ENCODE measurements at places on chromosomes 12 and 14.

- DNase-seq = no peak
Observed at GRCh38 chr12:131979606-131980005, 29.9 kb downstream of the EP400 start.

- DNase-seq = peak; percentile 20
Observed at GRCh38 chr12:92021666-92022035, 124.0 kb downstream of the BTG1 start.

DNA sequence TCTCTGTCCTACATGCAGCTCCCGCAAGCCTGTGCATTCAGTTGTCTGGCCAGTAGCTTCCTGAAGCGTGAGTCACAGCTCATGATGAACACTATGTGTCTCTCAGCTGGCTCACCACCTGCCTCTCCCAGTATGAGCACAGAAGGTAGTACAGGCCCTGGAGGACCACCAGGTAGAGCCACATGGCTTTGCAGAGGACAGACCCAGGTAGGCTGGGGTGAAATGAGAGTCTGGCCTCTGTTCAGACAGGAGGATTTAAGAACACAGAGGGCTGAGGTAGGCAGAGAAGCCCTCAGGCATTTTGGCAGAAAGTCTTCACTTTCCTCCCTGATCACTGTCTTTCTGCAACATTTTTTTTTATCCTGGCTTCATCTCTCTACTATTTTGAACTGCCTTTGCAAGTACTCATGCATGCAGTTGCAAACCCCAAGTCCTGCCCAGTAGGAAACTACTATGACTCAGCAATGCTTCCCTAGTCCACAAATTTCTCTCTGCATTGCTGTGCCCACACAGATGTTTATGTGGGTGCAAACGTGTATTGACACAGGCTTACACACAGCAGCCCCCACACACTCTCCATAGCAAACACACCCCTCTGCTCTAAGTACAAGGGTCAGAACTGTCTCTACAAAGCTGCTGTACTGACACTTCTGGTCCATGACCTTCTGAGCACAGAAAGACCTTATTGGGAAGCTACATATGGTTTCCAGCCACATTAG is 7.2 kb upstream of the SDR9C7 start:
- no peak for DNase-seq

- no peak for DNase-seq
Observed at GRCh38 chr12:101743724-101744472, 4.6 kb upstream of the SYCP3 start.

GRCh38 chr12:1796515-1797010 is 23.8 kb upstream of the LRTM2 start:
- DNase-seq = no peak

DNA sequence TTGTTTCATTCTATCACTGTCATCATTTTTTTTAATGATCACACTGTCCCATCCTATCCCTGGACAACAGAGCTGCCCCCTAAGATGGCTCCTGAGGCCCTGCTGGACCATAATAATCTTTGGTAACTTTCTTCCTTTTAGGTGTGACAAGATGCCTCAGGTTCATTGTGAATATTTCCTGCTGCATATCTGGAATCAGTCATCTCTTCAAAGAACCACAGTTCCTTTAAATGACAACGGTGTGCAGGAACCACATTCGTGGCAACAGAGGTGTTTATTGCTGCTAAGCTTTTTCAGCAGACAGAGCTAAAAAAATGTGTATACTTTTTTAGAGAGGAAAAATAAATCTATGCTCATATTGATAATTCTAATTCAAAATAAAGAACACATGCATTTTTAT is 312.9 kb downstream of the MED13L start:
- no peak for DNase-seq

- DNase-seq = no peak
Observed at GRCh38 chr12:99087278-99087677, 442.2 kb downstream of the APAF1 start.

GRCh38 chr14:68476212-68477109 is 316.4 kb downstream of the ZFP36L1 start:
- no peak for DNase-seq

DNA sequence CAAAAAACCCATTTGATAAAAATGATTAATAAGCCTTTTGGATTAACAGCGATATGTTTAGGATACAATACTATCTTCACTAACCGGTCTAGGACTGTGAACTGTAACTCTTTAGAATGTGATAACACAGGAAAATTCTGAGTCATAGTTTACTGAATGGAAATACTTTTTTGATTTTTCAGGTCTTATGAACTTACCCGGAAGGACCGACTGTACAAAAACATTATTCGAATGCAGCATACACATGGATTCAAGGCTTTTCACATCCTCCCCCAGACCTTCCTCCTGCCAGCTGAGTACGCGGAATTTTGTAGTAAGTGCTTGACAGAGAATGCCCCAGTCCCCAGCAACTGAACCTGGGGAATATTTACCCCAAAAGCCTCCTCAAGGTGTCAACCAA is 29.0 kb downstream of the TTLL5 start:
- DNase-seq = no peak

DNA sequence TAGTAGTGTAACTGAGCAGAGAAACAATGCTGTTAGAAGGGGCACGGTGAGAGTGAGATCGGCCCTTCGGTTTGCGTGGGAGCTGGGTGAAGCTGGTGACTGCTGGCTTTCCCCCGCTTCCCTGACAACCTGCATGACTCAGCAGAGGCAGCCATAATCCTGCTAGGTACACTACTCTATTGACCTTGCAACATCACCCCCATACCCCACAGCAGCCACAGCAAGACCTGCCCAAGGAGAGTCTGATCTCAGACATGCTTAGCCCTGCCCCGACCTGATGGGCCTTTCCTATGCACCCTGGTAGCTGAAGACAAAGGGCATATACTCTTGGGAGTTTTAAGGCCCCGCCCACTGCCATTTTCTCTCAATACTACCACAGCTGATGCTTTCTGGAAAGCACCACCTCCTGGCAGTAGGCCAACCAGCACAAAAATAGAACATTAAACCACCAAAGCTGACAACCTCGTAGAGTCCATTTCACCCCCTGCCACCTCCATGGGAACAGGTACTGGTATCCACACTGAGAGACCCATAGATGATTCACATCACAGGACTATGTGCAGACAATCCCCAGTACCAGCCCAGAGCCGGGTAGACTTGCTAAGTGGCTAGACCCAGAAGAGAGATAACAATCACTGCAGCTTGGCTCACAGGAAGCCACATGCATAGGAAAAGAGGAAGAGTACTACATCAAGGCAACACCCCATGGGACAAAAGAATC is 75.9 kb upstream of the RGS6 start:
- no peak for DNase-seq

- DNase-seq = no peak
Observed at GRCh38 chr12:125271892-125272291, 206.7 kb downstream of the AACS start.

DNA sequence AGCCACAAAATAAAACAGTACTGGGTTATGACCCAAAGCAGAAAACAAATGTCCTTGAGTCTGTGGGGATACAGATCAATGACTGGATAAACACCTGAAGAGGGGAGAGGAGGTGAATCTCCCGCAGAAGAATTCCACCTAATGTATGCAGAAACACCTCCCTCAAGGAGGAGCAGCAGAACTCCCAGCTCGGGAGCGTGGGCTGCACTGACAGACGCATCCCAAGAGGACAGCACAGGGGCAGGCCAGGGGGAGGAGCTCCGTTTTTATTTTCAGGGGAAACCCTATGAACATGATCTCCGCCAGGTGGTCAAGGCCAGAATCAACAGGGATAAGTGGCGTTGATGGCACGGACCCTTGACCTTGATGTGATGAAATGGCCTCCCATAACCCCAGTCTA is 41.8 kb upstream of the PPP2R5C start:
- no peak for DNase-seq

DNA sequence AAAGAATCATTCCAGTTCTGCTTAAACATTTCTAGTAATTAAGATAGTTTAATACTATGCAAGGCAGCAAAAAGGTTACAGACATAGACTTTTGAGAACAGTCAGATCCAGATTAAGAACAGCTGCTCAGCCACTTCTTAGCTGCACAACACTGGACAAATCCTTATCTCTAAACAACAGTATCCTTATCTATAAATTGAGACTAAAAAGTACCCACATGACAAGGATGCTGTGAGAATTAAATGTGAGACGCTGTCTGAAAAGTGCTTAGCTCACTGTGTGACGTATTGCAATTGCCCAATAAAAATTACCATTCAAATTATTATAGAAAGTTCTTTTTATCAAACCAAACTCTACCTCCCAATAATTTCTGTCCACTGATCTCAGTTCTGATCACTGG is 35.5 kb downstream of the BORCS5 start:
- DNase-seq = no peak

- no peak for DNase-seq
Observed at GRCh38 chr12:102462795-102463465, 17.4 kb downstream of the IGF1 start.

GRCh38 chr14:50739186-50739585 is 71.1 kb upstream of the SAV1 start:
- no peak for DNase-seq

DNA sequence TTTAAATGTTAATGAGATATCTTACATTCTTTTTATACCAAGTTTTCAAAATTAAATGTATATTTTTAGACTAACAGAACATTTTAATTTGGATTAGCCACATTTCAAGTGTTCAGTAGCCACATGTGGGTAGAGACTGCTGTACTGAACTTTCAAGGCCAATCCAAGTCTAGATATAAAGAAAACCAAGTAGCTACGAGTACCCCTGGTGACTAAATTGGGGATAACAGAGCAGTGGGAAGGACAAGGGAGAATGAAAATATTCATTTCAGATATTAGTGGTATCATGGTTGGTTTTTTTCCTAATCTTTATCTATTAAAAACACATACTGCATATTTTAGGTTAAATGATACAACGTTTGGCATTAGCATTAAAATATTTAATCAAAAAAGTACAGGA is 69.4 kb upstream of the RHOJ start:
- DNase-seq = peak; percentile 69

- DNase-seq = no peak
Observed at GRCh38 chr12:53808023-53808705, 56.4 kb upstream of the CISTR start.

- no peak for DNase-seq
Observed at GRCh38 chr14:65193916-65194590, 91.7 kb upstream of the MAX start.

- no peak for DNase-seq
Observed at GRCh38 chr14:73787486-73788316, 63.9 kb upstream of the PTGR2 start.

GRCh38 chr12:88242939-88243338 is 100.8 kb downstream of the TMTC3 start:
- no peak for DNase-seq

- DNase-seq = no peak
Observed at GRCh38 chr14:80005561-80005960, 205.7 kb downstream of the DIO2 start.

GRCh38 chr12:104331376-104331775 is 27.8 kb downstream of the EID3 start:
- DNase-seq = no peak

DNA sequence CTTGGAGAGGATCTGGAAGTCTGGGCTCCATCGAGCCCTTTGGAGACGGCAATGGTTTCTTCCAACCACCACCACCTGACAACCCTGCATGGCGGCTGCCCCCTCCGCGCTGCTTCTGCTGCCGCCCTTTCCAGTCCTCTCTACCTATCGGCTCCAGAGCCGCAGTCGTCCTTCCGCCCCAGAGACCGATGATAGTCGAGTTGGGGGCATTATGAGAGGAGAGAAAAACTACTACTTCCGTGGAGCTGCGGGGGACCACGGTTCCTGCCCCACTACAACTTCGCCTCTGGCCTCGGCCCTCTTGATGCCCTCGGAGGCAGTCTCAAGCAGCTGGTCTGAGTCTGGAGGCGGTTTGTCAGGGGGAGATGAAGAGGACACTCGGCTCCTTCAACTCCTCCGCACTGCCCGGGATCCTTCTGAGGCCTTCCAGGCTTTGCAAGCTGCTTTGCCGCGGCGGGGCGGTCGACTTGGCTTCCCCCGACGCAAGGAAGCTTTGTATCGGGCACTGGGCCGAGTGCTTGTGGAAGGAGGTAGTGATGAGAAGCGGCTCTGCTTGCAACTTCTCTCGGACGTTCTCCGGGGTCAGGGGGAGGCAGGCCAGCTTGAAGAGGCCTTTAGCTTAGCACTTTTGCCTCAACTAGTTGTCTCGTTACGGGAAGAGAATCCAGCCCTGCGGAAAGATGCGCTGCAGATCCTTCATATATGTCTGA is 499 bp downstream of the TOGARAM1 start:
- DNase-seq = no peak

- DNase-seq = no peak
Observed at GRCh38 chr14:59776468-59776867, 94.1 kb downstream of the RTN1 start.

DNA sequence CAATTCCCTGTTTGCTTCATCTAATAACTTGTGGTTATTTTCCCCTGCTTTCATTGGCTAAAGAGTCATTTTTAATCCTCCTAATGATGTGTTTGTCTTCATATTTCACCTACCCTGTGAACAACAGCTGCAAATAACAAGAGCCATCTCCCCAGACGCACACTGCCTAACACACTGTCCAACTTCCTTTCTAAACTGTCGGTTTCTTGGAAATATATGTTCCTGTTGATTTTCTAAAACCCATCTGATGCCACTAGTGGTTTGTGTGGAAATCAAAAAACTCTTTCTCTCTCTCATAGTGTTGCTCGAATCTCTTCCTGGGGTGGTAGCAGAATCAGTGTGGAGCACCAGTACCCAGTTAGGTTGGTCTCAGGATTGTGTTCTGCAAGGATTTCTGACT is 226.9 kb downstream of the EPS8 start:
- DNase-seq = no peak

DNA sequence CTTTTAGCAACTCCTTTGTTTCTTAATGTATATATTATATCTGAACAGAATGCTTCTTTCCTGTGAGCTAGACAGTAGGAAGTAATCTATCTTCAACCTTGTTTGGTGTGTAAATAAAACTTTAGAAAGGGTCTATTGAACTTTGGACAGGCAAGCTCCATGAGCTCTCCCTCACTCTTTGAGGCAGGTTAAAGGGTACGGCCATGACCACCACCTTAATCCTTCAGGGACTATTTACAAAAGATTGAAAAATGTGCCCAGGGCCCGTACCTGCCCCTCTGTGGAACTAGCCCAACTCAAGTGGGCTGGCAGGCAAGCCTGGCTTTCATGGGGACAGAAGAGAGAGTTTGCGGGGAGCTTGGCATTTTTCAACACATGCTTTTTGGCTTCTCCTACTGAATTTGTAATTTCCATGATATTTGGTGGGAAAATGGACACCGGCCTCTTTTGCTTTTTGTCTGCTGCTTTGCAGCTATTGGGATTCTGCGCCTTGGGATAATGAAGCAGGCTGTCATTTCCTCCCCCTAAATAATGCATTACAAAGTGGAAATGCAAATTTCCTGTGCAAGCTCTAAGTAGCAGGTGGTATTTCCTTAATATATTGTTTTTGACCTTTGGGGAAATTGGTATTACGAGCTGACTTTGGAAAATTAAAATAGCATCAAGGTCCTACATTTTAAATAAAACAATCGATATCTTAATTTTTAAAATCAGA is 106.0 kb downstream of the HMGA2 start:
- DNase-seq = no peak

GRCh38 chr14:105525861-105526775 is at the start of gene TMEM121:
TMEM121 (plus strand) TSS chr14:105526583; CDS start chr14:105528835, 2,252 bp downstream.
- no peak for DNase-seq
